Breast epithelium (tissue), 4 donors: ENCODE measurements at places on chromosomes 1 and 21. TPM values are rescaled to one million over a fixed set of nuclear protein-coding genes. Genes with fewer than 3 reads are reported as not detected.

DNA sequence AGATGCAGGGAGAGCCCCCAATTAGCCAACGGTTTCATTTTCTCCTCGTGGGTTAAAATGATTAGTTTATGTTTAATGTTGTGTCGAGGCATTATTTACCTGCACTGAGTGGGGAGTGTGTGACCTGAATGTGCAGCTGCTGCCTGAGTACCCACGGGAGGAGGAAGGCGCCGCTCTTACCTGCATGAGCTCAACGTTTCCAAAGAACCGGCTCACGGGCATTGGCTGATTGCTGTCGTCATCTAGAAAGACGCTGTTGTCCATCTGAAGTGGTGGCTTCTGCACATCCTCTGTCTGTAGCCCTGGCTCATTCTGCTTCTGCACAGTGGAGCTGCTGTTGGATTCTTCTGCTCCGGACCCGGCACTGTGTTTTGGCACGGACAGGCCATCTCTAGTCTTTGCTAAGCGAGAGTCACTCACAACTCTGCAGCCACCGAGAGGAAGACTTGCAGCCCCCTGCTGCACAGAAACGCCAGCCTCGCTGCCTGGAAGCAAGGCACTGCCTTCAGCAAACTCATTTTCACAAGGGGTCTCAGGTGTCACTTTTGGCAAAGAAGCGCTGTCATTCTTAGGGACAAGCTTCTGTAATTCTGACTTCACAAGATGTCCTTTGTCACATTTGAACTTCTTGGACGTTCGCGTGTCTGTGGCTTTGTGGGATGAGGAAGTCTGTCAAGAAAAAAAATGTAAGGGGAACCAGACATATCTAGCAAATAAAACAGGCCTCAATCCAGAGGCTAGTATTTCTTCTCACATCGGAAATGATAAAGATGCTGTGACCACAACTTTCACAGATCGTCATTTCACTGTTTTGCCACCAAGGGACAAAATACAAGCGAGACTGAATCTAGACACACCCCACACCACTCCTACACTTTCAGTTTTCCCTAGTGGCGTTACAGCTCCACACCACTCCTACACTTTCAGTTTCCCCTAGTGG is 9.4 kb downstream of the C1orf174 start:
- H3K36me3 ChIP-seq: no peaks in the 10 kb centered on the region
- H3K4me1 ChIP-seq: no peaks in the 10 kb centered on the region
- DNase-seq: no peak
- no peak overlapping the region for H3K27ac ChIP-seq
- H3K4me3 ChIP-seq: no peak overlapping the region
- H3K27me3 ChIP-seq: no peaks in the 10 kb centered on the region

- H3K36me3 ChIP-seq: no peaks in the 10 kb centered on the region
- no peaks in the 10 kb centered on the region for H3K4me1 ChIP-seq
Measured at GRCh38 chr1:19370453-19371170, 58.5 kb downstream of the SLC66A1 start.

DNA sequence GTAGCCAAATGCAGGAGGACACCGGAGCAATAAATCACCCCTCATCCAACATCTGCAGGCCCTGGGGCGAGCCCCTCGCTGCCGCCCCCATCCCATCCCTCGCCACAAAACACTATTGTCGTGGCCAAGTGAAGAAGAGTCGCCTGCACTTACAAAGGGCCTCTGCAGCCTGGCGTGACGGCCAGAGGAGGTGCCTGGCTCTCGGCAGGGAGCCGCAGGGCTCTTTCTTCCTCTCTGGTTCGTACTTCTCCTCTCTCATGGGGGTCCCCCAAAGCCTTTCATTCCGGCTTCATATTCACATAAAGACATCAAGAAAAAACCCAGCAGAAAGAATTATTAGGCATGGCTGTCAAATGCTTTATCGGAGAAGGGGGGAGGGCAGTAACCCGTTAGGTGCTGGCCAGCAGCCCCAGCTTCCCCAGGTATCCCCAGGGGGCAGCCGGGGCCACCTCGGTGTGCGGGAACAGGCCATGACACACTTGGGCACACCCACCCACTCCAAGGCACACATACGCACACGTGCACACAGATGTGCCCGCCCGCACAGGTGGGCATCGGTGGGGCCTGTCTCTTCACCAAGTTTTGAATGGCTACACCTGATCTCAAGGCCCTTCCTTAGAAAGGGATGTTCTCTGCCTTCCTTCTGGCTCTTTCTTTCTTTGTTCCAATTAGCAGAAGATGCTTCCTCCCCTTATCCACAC is 149.1 kb downstream of the PRDM16 start:
- H3K4me3 ChIP-seq: peak overlapping the region; percentile 20
- no peaks in the 10 kb centered on the region for H3K36me3 ChIP-seq
- H3K4me1 ChIP-seq: peaks cover 8% of the 10 kb centered on the region
- peaks cover 25% of the 10 kb centered on the region for H3K27me3 ChIP-seq

DNA sequence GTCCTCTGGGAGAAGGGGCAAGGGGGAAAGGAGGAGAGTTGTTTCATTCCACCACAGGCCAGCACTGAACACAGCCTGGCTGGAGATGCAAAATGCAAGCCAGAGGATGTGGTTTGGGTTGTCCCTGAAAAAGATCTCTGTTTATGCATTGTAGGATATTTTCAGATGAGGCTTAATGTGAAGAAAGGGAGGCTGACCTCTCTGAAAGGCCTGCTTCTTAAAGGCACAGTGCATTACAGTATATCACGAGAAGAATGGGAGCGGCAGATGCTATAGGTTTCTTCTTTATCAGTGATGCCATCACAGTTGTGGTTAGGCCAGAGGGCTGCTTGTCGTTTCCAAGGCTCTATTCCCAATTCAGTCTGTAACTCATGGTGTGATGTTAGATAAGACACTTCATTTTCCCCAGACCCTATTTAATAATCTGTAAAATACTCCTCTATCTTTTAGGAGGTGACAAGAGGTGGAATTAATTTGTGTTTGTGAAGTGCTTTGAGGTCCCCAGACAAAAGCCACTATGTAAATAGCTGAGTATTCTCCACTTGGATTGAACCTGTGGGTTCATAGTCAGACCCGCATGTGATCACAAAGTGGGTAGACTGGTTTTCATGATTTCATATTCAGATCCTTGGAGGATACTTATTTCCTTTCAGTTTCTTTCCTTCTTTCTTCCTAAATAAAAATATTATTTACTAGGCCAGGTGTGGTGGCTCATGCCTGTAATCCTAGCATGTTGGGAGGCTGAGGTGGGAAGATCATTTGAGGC is 76.5 kb upstream of the WDR26 start:
- no peak for DNase-seq
- no peaks in the 10 kb centered on the region for H3K27me3 ChIP-seq
- no peaks in the 10 kb centered on the region for H3K36me3 ChIP-seq

The BGLAP gene
- total RNA-seq: 0.32 TPM

DNA sequence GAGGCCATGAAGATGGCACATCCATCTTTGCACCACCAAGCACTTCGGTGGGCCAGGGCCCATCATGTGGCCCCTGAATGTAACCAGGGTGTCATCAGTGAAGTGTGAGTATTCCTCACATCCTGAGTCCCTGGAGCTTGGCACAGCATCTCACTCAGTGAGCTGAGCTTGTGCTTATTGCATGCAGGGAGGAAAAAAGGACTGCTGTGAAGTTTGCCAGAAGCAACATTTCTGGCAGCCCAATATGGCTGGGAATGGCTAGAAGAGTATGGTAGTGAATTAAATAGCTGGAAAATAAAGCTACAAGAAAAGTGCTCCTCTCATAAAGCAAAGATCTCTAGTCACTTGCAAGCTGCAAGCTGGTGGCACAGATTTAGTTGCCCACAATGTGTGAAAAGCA is 109.3 kb downstream of the TNFSF18 start:
- H3K36me3 ChIP-seq: no peaks in the 10 kb centered on the region
- no peak overlapping the region for H3K4me3 ChIP-seq
- no peak for DNase-seq
- H3K27ac ChIP-seq: no peak overlapping the region
- no peaks in the 10 kb centered on the region for H3K27me3 ChIP-seq
- no peaks in the 10 kb centered on the region for H3K4me1 ChIP-seq

- H3K36me3 ChIP-seq: peaks cover 9% of the 10 kb centered on the region
- DNase-seq: no peak
- no peaks in the 10 kb centered on the region for H3K4me1 ChIP-seq
Measured at GRCh38 chr1:26780344-26780957, 7.3 kb upstream of the PIGV start.

DNA sequence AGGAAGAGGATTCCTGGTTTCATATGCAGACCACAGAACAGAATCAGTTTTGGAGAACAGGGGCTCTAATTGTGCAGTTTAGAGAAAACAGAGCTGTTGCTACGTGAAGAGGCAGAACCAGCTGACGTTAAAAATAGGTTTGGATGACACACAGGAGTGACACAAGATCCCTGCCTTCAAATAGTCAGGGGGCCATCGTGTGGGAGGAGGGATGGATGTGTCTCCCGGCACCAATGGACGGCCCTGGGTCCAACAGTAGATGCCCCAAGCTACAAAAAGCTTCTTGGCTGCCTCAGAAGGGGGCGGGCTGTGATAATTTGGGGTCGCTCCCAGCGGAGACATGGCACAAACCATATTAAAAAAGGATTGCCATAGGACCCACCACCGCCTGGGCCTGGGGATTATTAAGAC is 87.8 kb downstream of the MRPL37 start:
- H3K4me3 ChIP-seq: no peak overlapping the region
- H3K27me3 ChIP-seq: no peaks in the 10 kb centered on the region
- DNase-seq: no peak
- H3K27ac ChIP-seq: peak overlapping the region; percentile 62

- H3K27me3 ChIP-seq: no peaks in the 10 kb centered on the region
- H3K36me3 ChIP-seq: no peaks in the 10 kb centered on the region
- DNase-seq: no peak
- no peak overlapping the region for H3K4me3 ChIP-seq
Measured at GRCh38 chr1:53128401-53128800, 14.0 kb downstream of the SLC1A7 start.

DNA sequence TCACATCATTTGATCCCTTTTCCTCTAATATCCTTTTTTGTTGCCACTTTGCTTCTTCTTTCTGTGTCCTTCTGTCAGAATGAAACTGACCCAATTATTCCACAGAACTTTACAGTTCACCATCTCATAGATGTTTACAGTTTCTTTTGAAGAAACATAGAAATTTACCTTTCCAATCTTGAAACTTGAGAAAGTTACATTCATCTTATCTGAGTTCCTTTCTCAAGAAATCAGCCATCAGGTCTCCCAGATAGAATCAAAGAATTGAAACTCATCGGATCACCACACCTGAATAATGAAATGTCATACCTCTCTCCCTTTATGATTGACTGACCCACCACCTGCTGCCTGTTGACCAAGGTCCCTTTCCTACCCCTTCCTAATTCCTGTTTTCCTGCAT is 23.7 kb downstream of the CBR1 start:
- H3K4me1 ChIP-seq: no peaks in the 10 kb centered on the region
- no peak for DNase-seq
- H3K36me3 ChIP-seq: no peaks in the 10 kb centered on the region
- H3K27me3 ChIP-seq: no peaks in the 10 kb centered on the region

DNA sequence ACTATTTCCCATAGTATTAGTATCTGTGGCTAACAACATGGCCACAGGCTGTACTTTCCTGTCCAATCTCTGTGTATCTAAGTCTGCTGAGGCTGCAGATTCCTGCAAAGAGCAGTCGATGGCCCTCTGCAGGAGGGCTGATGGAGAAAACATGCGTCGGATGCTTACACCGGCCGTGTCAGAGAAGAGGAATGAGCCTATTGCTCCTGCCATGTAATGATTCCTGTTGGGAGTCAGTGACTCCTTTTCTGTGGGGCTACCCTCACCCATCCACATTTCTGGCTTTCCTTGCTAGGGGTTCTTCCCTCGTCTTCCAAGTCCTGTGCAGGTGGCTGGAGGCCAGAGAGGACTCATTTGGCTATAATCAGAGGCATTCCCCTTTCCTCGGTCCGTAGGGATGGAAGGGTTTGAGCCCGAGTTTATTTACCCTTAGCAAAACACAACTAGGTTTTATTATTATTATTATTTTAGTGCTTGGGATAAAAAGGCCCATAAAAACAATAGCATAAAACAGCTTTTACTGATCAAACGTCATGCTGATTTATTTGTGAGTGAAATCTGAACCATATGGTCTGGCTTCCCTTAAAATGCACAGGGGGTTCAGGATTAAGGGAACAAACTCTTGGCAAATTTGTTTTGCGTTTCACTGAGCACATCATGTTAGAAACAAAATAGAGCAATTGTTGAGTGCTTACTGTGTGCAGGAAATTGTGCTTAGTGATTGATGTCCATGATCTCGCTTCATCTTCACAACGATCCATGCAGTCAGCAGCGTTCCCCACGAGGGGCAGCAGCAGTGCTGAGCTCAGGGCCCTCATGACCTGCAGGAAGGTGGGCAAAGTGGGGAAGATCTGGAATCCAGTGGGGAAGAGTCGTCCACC is 70.8 kb downstream of the KIF26B start:
- no peaks in the 10 kb centered on the region for H3K4me1 ChIP-seq
- DNase-seq: no peak
- no peaks in the 10 kb centered on the region for H3K36me3 ChIP-seq
- H3K27ac ChIP-seq: no peak overlapping the region
- H3K4me3 ChIP-seq: no peak overlapping the region
- no peaks in the 10 kb centered on the region for H3K27me3 ChIP-seq

- H3K4me3 ChIP-seq: no peak overlapping the region
- H3K36me3 ChIP-seq: no peaks in the 10 kb centered on the region
- DNase-seq: no peak
Measured at GRCh38 chr1:52634111-52634510, 1.1 kb downstream of the SHISAL2A start.
